ENCODE measurements at places on chromosomes 2 and 18.

GRCh38 chr2:104233591-104233990, 620.3 kb upstream of the POU3F3 start:
- H3K36me3 ChIP-seq, result no peaks in the 10 kb centered on the region
- DNase-seq, result no peak
- H3K27me3 ChIP-seq, result no peaks in the 10 kb centered on the region
- H3K27ac ChIP-seq, result no peak overlapping the region
- no peaks in the 10 kb centered on the region for H3K4me1 ChIP-seq

DNA sequence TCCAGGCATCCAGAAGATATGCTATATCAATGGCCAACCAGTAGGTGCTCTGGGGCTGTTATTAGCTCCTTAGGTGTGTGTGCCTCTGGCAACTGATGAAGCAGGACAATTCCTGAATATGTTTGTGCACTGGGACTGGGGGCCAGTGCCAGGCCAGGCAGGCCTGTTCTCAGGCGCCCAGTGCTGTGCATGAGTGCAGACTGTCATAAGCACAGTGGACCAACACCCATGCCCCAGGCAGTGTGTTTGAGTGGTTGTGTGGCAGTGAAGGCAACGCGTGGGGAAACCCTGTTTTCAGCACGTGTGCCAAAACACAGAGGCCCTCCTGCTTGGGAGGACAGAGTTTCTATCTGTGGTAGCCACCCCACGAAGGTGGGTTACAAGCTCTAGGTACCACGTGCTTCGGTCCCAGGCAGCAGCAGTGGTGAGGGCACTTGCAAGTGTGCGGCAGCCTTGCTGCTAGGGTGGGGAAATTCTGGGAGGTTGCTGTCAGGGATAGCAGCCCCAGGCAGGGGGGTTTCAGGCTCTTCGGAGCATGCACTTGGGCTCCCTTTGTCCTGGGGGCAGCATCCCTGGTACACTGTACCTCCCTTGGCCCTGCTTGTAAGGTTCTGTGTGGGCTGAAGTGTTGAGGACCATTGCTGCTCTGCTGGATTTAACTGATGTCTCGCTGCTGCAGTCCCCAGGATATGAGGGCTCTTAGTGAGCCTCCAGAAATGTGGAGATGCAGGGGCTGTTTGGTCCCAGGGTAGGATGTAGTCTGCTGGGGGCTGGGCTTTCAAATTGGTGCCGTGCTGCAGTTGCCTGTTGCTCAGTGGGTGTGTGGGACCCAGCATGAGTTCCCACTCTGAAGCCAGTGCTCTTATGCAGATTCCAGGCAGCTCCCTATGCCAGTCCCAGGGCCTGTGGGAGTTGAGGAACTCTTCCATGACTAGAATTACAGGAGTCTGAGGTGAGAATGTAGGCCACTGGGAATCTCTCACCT, 280.9 kb downstream of the RPRM start:
- no peaks in the 10 kb centered on the region for H3K4me1 ChIP-seq
- DNase-seq, result no peak
- no peaks in the 10 kb centered on the region for H3K27me3 ChIP-seq
- H3K27ac ChIP-seq, result no peak overlapping the region

GRCh38 chr2:175964195-175964594, 37.9 kb downstream of the LNPK start:
- DNase-seq, result no peak
- H3K36me3 ChIP-seq, result peaks cover 3% of the 10 kb centered on the region
- no peaks in the 10 kb centered on the region for H3K4me1 ChIP-seq
- H3K4me3 ChIP-seq, result no peak overlapping the region

DNA sequence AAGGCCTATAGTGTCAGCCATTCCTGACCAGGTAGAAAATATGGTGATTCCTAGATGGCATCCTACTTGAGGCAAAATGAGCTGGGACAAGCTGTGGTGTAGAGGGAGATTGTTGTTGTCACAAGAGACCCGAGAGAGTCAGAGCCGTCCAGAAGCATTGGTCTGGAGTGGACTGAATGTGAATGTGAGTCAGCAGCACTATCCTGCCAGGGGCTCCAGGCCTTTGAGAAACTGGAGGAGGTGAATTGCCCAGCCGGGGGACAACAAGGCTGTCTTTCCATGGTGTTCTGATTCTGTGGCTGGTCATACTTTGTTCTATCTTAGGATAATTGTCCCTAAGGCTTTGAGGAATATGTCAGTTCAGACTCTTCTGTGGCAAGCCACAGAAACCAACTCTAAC, 29.4 kb upstream of the EIF2AK3 start:
- no peak overlapping the region for H3K27ac ChIP-seq
- H3K36me3 ChIP-seq, result no peaks in the 10 kb centered on the region
- H3K4me1 ChIP-seq, result no peaks in the 10 kb centered on the region
- no peaks in the 10 kb centered on the region for H3K27me3 ChIP-seq

DNA sequence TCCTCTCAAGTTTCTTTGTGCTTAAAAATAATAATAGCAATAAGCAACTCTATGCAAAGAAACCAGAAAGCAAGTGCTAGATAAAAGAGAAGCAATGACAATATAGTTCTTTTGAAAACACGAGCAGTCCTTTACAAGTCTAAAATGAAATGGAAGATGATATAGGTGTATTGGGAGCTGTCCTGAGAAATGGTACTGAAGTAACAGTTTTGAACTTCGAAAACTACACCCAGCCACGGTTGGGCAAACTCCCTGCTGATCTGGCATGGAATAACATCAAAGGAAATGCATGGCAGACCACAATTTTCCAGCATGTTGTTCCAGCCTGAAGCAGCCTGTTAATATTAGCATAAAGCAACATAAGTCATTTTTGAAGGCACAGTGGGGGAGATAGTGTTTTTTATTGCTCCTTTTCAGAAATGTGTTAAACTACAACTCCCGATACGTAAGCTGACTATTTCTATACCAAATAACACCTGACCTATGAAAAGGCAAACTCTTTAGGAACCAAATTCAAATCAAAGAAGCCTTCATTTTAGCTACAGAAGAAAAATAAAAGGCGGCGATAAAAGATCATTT, 596.1 kb upstream of the KLHL29 start:
- no peak overlapping the region for H3K4me3 ChIP-seq
- no peaks in the 10 kb centered on the region for H3K36me3 ChIP-seq
- H3K27ac ChIP-seq, result no peak overlapping the region
- H3K27me3 ChIP-seq, result no peaks in the 10 kb centered on the region
- no peak for DNase-seq

DNA sequence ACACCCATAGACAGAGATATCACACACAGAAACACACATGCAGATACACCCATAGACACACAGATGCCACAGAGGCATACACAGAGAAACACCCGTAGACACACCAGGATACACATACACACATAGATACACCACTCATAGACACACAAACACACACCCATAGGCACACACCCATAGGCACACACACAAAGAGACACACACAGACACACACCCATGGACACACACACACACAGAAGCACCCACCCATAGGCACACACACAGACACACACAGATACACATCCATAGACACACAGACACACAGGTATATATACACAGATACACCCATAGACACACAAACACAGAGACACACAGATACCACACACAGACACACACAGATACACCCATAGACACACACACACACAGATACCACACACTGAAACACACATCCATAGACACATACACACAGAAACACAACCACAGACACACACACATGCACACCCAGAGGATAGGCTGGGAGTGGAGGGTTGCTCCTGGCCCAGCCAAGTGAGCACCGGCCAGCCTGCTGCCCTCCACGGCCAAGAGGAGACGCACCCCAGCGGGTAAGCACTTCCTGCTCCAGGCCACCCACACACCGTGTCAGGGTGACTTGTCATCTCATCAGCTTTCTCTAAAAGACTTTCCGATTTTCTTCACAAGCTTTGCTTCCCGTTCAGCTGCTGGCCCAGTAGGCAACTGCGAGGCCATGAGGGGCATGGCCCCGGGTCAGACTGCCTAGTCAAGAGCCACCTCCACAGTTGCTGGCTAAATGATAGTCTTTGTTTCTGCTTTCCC, 14.1 kb upstream of the CNNM3 start:
- no peaks in the 10 kb centered on the region for H3K27me3 ChIP-seq
- H3K4me1 ChIP-seq, result peaks cover 35% of the 10 kb centered on the region
- no peaks in the 10 kb centered on the region for H3K36me3 ChIP-seq

DNA sequence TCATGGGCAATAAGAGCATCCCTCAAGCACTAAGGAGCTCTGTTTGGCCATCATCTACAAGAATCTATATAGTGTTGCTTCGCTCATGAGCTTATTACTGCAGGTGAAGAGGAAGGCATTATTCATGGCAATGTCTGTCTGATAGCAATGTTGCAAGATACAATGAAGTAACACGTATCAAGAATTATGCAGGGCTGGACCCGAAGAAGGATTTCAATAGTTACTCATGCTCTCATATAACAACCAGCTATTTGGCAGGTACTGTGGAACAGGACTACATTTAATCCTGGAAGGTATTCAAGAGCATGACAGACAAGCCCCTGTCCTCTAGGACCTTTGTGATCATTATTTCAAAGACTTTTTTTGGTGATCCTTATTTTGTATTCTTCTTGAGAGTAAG, 109.6 kb downstream of the LAMA3 start:
- DNase-seq, result no peak
- H3K36me3 ChIP-seq, result no peaks in the 10 kb centered on the region
- no peaks in the 10 kb centered on the region for H3K27me3 ChIP-seq

- no peak overlapping the region for H3K27ac ChIP-seq
- peaks cover 15% of the 10 kb centered on the region for H3K4me1 ChIP-seq
- no peak for DNase-seq
- H3K4me3 ChIP-seq, result no peak overlapping the region
- H3K27me3 ChIP-seq, result no peaks in the 10 kb centered on the region
Measured at GRCh38 chr2:172215172-172215935, 112.7 kb upstream of the DLX2 start.

GRCh38 chr2:592737-593136, 84.5 kb downstream of the TMEM18 start:
- no peak overlapping the region for H3K4me3 ChIP-seq
- H3K27ac ChIP-seq, result no peak overlapping the region
- H3K27me3 ChIP-seq, result peaks cover 8% of the 10 kb centered on the region

DNA sequence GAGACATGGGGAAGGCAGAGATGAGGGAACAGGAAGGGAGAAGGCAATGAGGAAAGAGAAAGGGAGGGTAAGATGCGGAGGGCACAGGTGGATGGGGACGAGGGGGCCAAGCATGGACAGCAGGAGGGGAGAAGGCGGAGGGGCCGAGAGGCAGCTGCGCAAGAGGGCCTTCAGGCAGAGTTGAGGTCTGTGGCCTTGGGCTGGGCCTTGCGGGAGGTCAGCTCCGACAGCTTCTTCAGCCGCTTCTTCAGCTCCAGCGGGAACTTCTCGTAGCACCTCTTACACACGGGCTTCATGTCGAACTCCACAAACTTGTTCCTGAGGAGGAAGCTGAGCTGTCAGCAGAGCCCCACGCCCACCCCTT, 6.9 kb upstream of the GPR17 start:
- no peak overlapping the region for H3K27ac ChIP-seq
- no peak overlapping the region for H3K4me3 ChIP-seq
- no peak for DNase-seq
- H3K36me3 ChIP-seq, result no peaks in the 10 kb centered on the region

GRCh38 chr2:207143215-207144172, 22.3 kb downstream of the KLF7 start:
- DNase-seq, result peak; percentile 45
- no peak overlapping the region for H3K27ac ChIP-seq
- H3K27me3 ChIP-seq, result no peaks in the 10 kb centered on the region
- peak overlapping the region; percentile 29 for H3K4me3 ChIP-seq

DNA sequence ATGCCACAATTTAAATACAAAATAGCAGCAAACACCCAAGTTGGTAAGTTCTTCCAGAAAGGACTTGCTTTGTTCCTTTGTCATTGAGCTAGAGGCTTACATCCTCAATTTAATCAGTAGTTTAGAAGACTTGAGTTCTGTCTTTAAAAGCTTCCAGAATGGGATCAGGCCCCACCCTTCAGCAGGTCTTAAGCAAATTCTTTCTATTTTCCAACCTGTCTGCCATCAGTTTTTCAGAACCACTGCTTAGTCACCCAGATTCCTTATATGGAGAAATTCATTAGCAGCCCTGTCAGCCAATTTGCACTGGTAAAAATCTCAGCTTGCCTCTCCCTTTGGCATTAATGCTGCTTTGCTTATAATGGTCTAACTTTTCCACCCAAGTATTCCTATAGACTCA, 263.6 kb upstream of the HNMT start:
- DNase-seq, result no peak
- H3K4me1 ChIP-seq, result no peaks in the 10 kb centered on the region
- H3K4me3 ChIP-seq, result no peak overlapping the region
- no peaks in the 10 kb centered on the region for H3K27me3 ChIP-seq

- H3K4me3 ChIP-seq, result no peak overlapping the region
- no peaks in the 10 kb centered on the region for H3K27me3 ChIP-seq
- no peaks in the 10 kb centered on the region for H3K4me1 ChIP-seq
- H3K36me3 ChIP-seq, result no peaks in the 10 kb centered on the region
Measured at GRCh38 chr2:182817558-182817957, 48.9 kb downstream of the FRZB start.

DNA sequence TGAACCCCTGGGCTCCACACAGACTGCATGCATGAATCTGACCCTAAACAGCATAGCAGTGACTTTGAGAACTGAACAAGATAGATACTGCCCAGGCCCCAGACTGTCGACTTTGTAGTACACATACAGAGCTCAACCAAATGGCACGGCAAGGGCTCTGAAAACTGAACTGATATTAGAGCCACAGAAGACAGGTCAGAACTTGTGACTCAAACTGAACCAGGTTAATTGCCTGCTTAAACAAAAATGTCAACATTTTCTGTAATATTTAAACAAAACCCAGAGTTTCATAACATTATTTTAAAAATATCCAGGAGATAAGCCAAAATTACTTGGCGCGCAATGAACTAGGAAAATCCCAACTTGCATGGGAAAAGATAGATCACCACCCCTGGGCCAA, 260.3 kb downstream of the TPGS2 start:
- H3K4me3 ChIP-seq, result no peak overlapping the region
- no peak overlapping the region for H3K27ac ChIP-seq
- H3K36me3 ChIP-seq, result no peaks in the 10 kb centered on the region
- no peaks in the 10 kb centered on the region for H3K4me1 ChIP-seq
- DNase-seq, result no peak

DNA sequence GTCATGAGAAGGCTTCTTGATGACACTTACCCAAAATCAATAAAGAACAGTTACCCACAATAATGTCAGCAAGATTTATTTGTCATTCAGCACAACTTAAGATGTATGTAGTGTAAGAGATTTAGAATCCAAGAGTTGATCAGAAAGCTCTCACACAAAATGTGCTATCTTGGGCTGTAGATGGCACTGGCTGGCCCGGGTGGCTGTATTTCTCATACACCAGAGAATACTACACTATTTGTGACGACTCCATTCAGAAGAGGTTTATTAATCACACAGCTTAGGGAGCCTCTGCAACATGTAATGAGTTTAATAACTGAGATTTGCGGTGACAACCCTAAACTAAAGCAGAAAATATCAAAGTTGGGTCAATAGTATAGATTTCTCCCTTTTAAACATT, 530.4 kb upstream of the KLHL29 start:
- no peak overlapping the region for H3K4me3 ChIP-seq
- no peaks in the 10 kb centered on the region for H3K4me1 ChIP-seq
- H3K27me3 ChIP-seq, result no peaks in the 10 kb centered on the region
- DNase-seq, result no peak
- no peak overlapping the region for H3K27ac ChIP-seq

GRCh38 chr2:129160879-129161278, 818.6 kb upstream of the RAB6C start:
- H3K27me3 ChIP-seq, result no peaks in the 10 kb centered on the region
- H3K4me1 ChIP-seq, result no peaks in the 10 kb centered on the region
- H3K4me3 ChIP-seq, result no peak overlapping the region
- H3K36me3 ChIP-seq, result no peaks in the 10 kb centered on the region
- DNase-seq, result no peak
- H3K27ac ChIP-seq, result no peak overlapping the region

- no peak overlapping the region for H3K27ac ChIP-seq
- H3K27me3 ChIP-seq, result no peaks in the 10 kb centered on the region
- no peaks in the 10 kb centered on the region for H3K36me3 ChIP-seq
Measured at GRCh38 chr2:225020168-225020849, 22.0 kb downstream of the DOCK10 start.
